ENCODE measurements at places on chromosomes 7 and 10.

DNA sequence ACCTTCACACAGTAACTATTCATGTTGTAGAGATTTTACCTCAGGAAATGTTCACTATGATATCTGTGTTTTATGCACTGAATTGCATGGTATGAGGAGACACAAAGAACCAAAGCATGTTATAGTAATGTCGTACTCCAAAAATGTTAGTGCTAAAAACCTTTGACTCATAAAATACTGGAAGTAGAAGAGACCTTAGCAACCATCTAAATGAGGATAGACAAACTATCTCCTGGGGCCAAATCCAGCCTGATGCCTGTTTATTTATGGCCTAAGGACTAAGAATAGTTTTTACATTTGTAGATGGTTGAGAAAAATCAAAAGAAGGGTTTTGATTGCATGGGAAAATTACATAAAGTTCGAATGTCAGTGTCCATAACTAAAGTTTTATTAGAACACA, 535.1 kb downstream of the INHBA start:
- no peak for DNase-seq

- DNase-seq: no peak
Measured at GRCh38 chr7:19377611-19378344, 232.6 kb upstream of the FERD3L start.

- DNase-seq: peak; percentile 69
Measured at GRCh38 chr7:78020136-78020873, 221.7 kb downstream of the PHTF2 start.

DNA sequence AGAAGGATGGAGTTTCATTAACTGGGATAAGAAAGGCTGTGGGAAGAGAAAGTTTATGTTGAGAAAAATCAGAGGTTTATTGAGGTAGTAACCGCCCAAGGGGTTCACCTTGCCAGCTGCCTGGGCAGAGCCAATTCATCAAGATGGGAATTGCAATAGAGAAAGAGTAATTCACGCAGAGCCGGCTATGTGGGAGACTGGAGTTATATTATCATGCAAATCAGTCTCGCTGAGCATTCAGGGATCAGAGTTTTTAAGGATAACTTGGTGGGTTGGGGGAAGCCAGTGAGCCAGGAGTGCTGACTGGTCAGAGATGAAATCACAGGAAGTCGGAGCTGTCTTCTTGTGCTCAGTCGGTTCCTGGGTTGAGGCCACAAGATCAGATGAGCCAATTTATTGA, 70.6 kb downstream of the MALRD1 start:
- DNase-seq: no peak
